CD8-positive, alpha-beta T cell (primary cell): ENCODE measurements at places on chromosomes 16 and 17.
A peak's percentile ranks its signal among the peaks of the same experiment; 100 is the strongest.

DNA sequence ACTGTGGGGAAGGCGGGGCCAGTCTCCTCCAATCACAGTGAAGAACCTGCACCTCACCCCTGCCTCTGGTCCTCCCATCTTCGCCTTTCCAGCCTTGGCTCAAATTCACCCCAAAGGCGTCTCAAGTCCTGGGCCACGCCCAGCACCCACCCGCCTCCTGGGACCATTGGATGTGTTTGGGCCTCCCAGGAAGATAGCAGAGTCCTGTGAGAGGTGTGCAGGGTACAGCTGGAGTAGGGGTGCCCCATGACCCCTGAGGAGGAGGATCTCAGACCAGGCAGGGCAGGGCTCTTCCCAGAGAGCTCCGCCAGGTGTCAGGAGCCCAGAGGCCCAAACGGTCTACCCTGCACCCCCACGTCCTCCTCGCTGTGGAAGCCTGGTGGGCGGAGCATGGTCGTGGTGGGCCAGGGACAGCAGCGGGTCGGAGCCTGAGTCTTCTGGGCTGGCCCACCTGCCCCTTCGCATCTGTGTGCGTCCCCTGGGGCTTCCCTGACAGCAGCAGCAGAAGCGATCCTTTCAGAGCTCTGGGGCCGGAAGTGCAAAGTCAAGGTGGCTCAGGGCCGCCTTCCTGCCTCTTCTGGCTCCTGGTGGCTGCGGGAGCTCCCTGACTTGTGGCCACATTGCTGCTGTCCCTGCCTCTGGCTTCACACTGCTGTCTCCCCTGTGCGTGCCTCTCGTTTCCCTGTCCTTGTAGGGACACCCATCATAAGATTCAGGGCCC, 34.9 kb upstream of the ZNF469 start:
- DNase-seq: peak; percentile 4

GRCh38 chr17:48074322-48075081, 26.3 kb downstream of the NFE2L1 start:
- DNase-seq: peak; percentile 56

GRCh38 chr16:67206838-67207248, 7.9 kb downstream of the ELMO3 start:
- no peak for DNase-seq

- DNase-seq: no peak
Measured at GRCh38 chr17:81254955-81255717, 16.0 kb downstream of the NDUFAF8 start.

GRCh38 chr17:17391668-17392370, 85.0 kb upstream of the MED9 start:
- DNase-seq: peak; percentile 79

DNA sequence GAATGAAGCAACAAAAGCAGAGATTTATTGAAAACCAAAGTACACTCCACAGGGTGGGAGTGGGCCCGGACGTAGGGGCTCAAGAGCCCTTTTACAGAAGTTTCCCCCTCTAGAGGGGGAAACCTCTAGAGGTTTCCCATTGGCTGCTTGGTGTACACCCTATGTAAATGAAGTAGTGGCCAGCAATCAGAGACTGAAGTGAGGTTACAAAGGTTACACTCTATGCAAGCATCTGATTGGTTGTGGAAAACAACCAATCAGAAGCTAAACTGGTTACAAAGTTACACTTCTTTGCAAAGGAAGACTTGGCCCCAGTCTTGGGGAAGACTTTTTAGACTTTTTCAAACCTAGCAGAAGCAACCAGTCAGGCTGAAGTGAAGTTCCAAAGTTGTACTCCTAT, 27.1 kb downstream of the CRAMP1 start:
- DNase-seq: no peak

GRCh38 chr17:71914042-71914441, 206.8 kb upstream of the SOX9 start:
- no peak for DNase-seq

DNA sequence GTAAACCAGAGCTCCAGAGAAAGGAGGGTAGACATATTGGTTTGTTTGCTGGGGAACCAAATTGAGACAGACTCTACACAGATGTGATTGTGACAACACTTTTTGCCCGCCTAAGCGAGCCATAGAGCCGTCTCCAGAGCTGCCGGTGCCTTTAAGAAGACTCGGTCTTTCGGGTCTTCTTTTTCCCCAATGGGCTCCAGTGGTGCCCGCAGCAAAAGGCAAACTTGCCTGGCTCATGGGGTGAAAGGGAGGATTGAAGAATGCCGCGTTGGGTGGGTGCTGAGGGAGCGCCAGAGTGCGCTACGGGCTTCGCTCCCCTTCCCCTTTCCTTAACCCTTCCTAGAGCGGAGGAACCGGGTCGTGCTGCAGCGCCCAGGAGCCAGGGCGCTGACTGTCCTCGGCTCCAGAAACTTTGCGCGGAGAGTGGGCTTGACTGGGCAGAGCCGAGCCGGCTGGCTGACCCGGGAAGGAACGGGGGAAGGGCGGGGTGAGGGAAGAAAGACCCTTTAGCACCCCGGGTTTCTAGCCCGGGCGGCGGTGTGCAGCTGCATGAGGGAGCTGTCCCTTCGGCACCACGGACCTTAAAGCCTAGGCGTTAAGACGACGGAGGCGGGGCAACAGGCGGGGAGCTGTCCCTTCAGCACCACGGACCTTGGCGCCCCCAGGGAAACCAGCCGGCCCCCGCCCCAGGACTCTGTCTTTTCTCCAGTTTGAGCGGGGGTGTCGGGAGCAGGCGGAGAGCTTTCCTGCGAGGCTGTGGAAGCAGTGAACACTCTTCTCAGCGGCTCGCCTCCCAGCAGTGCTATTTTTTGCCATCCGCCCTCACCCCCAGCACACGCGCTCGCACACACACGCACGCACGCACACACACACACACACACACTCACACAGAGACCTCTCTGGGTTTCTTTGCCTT, at the start of gene CACNG3:
TSS of gene CACNG3 (plus strand) at position 880 of the 916 bp plus-strand sequence. CDS start 420 bp downstream, outside the sequence.
- DNase-seq: peak; percentile 70

GRCh38 chr16:14579266-14579665, 50.8 kb downstream of the PARN start:
- DNase-seq: no peak

- no peak for DNase-seq
Measured at GRCh38 chr16:89423681-89424260, 66.6 kb downstream of the ANKRD11 start.

DNA sequence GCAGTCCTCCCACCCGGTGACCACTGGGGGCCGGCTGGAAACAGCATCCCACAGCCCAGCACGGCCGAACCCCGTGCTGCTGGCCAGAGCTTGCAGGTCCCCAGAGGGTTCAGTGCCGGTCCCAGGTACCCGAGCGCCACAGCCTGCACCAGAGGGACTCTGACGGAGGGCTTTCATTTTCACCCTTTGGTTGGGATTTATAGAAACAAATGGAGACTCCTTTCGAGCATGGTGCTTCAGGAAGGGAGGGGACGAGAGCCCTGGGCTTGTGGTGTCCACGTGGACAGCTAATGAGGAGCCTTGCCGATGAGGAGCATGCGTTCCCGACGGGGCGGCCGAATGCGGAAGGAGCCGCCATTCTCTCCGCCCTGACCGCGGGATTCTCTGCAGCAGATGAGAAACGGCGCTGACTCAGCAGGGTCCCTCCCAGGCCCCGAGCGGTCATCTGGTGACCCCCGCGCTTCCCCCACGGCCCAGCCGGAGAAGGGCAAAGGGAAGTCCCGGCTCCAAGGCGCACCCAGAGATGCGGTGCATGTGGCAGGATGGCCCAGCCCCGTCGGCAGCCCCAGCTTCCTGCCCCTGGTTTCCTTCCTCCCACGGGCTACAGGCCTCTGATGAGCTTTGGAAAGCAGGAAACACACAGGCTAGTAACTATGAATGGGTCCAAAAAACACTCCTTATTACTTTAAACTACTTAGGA, 9.8 kb downstream of the SLC38A10 start:
- DNase-seq: peak; percentile 56

DNA sequence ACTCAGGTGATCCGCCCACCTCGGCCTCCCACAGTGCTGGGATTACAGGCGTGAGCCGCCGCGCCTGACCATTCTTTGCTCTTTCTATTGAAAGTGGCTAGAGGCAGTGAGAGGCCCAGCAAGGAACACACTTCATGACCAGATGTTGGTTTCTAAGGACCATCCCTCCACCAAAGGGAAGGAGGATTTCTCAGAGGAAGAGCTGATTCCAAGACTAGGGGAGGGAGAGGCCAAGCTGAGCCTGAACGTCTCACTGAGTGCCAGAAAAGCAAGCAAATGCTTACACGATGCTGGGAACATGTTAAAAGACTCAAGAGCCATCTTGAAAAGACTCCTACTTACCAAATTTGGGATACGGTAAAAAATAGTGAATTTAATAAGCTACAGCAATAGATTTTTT, 79.2 kb downstream of the MRM3 start:
- DNase-seq: no peak

DNA sequence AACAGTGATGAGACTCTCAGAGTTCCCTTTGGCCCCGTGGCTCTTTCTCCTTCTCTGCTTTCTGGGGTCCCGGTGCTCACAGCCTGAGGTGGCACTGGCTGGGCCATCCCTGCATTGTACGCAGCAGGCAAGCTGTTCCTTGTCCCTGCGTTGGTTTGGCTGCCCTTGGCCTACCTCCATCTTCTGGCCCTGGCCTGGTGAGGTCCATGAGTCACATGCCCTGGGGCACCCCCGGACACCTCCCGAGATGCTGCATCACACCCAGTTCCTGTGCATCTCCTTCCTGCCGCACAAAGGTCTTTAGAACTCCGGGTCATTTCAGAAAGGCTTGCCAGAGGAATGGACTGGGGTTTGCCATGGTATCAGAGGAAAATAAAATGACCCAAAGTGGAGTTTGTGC, 9.5 kb downstream of the SULT1A2 start:
- DNase-seq: no peak

DNA sequence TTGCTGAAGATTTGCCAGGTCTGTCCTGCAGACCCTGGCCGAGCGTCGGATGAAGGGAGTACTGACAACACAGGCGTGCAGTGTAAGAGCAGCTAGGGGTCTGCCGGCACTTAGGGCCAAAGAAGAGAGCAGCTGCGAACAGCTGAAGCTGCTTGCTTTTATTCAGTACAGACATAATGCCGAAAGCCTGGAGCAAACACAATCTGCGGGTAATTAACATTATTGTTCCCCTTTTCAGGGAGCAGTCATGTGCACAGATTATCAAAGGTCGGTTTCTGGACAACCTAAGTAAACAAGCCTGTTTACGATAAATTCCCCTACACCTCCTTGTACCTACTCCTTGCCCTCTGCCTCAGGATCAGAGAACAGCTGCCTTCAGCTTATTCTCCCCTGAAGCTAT, 12.0 kb upstream of the KRT23 start:
- no peak for DNase-seq

DNA sequence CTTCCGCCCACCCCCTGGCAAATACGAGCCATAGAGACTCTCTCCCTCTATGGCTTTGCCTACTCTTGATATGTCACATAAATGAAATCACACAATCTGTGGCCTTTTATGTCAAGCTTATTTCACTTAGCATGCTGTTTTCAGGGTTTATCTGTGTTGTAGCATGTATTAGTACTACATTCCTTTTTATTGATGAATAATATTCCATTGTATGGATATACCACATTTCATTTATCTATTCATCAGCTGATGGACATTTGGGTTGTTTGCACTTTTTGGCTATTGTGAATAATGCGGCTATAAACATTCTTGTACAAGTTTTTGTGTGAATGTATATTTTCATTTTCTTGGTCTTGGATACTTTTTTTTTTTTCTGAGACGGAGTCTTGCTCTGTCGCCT, 37.0 kb upstream of the DHX8 start:
- no peak for DNase-seq

DNA sequence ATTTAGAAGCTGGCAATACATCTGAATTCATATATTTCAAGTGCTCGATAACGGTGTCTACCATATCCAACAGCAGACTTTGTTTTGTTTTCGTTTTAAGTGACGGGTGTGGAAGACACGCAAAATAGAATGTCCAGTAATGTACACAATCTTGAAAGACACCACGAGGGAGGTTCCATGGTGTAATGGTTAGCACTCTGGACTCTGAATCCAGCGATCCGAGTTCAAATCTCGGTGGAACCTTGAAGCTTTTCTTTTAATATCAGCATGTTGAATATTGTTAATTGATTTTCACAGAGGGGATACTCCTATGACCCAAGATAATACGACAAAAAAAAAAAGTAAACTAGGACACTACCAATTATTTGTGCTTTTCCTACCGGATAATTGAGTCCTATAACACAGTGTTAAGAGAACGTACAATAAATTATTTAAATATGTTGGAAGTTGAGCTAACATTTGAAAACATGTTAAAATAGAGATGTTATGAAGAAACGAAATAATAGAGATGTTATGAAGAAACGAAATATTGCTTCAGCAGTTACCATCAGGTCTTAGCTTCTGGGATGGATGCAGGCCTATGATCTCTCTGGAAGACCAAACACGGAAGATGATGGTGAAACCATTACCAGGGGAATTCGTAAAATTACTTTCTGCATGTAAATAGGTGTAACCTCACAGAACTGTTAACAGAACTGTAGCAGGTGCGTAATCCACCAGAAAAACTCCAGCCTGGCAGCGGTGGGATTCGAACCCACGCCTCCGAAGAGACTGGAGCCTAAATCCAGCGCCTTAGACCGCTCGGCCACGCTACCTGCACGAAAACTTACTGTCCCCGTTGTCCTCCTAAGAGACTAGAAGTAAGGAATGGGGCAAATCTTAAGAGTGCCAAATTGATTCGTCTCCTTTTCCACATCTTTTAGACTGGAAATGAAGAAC, 1.5 kb upstream of the ALOXE3 start:
- DNase-seq: peak; percentile 77

DNA sequence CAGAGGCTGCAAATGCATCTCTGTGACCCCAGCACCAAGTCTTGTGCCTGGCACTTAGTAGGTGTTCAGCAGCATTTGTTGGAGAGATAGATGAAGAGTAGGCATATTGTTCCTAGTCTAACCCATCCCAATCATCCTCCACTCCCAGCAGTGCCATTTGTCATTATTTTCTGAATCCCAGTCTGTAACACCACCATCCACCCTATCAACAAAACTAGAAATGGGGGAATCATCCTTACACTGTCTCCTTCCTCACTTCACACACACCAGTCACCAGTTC, 95.9 kb upstream of the TBX2 start:
- no peak for DNase-seq
